ENCODE measurements at places on chromosomes 13 and 19.

DNA sequence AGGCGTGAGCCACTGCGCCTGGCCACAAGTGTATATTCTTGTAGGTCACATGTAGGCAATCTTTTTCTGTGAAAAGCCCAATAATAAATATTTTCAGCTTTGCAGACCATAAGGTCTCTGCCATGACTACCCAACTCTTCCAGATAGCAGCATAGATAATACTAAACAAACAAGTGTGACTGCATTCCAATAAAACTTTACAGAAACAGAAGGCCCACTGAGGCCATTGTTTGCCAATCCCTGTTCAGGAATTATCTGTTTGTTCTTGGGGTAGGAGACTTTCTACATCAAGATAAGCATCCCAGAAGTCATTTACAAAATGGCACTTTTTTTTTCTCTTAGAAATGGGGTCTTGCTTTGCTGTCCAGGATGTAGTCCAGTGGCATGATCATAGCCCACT lies 2.8 kb upstream of the ZNF329 start:
- no peak for DNase-seq

DNA sequence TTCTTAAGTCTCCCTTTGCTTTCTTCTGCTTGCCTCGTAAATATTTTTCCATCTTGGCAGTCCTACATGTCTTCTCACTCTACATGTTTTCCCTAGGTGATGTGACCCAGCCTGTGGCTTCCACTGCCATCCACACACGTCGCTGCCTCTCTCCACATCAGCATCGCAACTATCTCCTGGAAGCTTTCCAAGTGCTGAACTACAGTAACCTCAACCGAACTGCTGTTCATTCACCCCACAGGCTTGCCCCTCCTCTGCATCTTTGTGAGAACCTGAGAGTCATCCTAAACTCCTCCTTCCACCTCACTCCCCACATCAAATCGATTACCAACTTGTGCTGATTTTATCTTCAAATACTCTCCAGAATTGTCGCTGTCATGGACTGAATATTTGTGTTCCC lies 41.2 kb upstream of the USPL1 start:
- no peak for DNase-seq

DNA sequence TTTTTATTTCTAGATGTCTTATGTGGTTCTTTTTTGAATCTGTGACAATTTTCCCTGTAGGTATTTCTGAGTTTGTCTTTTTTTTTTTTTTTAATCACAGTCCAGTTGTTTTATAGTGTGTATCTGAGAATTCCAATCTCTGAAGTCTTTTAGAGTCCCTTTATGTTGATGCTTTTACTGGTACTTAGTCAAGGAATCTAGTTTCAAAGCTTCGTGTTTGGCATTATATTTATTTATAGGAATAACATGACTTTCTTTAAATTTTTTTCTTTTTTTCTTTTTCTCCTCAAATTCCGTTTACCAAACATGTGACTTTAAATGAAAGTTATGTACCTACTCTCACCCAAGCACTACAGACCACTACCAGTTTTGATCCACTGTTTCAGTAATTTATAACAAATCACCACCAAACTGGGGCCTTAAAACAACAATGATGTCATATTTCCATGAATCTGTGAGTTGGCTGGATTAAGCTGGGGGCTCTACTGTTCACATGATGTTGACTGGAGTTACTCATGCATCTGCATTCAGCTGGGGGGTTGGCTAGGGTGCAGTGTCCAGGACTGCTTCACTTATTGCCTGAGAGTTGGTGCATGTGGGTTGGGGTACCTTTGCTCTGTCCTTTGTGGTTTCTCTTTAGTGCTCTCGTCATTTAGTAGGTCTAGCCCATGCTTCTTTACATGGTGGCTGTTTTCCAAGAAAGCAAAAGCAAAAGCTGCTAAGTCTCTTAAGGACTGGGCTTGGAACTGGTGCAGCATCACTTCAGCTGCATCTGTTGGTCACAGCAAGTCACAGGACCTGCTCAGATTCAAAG lies 22.3 kb downstream of the KCTD4 start:
- peak; percentile 25 for DNase-seq

DNA sequence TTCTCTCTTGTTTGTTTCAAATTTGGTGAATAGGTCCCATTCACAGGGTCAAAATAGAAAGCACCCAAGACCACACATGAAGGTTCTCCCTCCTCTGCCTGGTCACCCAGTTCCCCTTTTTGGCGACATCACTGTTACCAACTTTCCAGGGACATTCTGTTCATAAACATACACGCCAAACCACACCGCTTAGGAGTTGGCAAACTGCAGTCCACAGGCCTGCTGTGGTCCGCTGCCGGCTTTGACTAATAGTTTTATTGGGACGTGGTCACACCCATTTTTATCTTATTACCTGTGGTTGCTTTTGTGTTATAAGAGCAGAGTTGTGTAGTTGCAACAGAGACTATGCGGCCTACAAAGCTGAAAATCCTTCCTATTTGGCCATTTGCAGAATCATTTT lies 24.2 kb downstream of the UHRF1 start:
- no peak for DNase-seq
